ENCODE measurements at places on chromosomes 3 and 15. TPM values are rescaled to one million over a fixed set of nuclear protein-coding genes. Genes with fewer than 3 reads are reported as not detected.

DNA sequence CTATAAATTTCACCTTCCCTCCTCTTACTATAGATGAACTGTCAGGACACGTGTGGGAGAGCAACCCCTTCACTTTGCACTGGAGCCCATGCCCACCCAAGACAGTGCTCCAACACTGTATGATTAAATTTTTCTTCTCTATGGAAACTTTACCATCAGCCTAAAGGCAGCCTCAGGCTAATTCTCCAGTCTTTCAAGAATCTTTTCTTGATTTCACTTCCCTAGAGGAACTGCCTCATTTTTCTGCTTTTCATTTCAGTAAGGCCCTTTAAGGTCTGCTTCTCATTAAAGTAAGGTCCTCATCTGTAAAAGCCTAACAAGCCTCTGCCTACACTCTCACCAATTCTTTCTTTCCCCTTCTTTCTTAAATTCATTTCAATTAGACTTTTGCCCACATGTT is 137.3 kb downstream of the KCNMB2 start:
- no peak for DNase-seq

DNA sequence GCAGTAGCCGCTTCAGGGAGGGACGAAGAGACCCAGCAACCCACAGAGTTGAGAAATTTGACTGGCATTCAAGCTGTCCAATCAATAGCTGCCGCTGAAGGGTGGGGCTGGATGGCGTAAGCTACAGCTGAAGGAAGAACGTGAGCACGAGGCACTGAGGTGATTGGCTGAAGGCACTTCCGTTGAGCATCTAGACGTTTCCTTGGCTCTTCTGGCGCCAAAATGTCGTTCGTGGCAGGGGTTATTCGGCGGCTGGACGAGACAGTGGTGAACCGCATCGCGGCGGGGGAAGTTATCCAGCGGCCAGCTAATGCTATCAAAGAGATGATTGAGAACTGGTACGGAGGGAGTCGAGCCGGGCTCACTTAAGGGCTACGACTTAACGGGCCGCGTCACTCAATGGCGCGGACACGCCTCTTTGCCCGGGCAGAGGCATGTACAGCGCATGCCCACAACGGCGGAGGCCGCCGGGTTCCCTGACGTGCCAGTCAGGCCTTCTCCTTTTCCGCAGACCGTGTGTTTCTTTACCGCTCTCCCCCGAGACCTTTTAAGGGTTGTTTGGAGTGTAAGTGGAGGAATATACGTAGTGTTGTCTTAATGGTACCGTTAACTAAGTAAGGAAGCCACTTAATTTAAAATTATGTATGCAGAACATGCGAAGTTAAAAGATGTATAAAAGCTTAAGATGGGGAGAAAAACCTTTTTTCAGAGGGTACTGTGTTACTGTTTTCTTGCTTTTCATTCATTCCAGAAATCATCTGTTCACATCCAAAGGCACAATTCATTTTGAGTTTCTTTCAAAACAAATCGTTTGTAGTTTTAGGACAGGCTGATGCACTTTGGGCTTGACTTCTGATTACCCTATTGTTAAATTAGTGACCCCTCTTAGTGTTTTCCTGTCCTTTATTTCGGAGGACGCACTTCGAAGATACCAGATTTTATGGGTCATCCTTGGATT is at the start of gene MLH1:
TSS of gene MLH1 (plus strand) at position 193 of the 958 bp plus-strand sequence. CDS start at position 223, 30 bp downstream.
- peak; percentile 99 for DNase-seq

- DNase-seq: no peak
These were observed 155.6 kb upstream of the SLC2A2 start for GRCh38 chr3:171181907-171182690.

GRCh38 chr15:22786868-22787698 is 639 bp downstream of the NIPA1 start:
- DNase-seq: no peak

DNA sequence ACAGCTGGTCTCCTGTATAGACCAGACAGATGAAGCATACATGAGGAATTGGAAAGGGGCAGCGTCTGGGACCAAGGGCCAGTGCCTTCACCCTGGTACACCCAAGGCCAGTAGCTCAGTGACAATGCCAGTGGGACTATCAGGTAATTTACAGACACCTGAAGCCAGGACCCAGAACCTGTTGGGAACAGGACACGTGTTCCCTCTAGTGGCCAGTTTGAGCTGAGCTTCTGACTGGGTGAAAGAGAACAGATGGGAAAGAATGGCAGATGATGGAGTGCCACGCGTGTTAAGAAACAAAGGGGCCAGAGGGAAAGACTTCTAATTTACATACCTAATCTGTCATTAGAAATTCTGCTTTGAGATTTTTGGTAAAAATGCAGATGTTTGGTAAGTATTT is 5.1 kb upstream of the SLC25A38 start:
- peak; percentile 47 for DNase-seq

DNA sequence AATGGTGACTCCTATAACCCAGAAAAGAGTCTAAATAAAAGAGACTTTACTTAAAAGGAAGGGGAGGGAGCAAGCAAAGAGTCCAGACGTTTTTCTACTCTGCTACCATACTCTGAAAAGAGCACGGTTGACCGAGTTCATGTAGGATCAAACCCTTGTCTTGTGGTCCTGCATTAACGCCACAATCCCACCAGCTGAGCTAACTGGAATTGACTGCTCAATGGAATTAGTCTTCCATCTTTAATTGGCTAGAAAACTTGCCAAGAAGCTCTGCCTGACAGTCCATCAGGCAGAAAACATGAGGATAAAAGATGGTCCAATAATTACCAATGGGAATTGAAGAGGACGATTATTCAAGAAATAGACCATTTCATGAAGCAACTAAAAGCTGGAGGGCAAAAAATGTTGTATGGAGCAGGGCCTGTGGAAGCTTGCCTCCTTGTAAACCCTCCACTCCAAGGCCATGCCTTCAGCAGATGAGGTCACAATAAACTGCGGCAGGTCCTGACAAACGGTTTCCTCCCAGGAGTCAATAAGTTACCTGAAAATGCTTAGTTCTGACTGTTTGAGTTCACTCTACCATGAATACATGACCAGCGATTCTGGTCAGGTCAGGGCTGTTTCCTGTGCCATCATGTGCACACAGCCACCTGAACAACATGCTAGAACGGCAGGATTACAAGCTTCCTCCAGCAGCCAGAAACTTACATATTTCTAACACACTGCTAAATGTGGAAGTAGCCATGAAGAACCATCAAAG is 35.6 kb upstream of the ARHGEF3 start:
- DNase-seq: no peak

DNA sequence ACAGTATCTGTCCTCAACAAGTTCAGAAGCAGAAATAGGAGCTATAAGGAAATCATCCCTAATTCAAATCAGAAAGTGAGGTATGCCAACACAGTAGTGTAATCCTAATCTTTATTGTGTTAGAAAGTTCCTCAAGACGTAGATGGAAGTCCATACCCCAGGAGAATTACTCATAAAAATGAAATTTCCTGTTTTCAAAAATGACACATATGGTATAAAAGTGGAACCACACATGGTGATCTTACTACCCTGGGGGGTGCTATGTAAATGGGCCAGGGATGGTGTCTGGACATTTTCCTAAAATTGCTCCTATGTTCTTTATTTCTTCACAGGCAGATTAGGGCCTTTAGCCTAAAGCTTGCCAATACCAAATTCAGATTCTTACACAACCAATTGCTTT is 204.1 kb downstream of the ARRDC4 start:
- no peak for DNase-seq

- no peak for DNase-seq
These were observed 7.2 kb downstream of the TMOD2 start for GRCh38 chr15:51758645-51759044.

Gene NRG4
- not detected for total RNA-seq

Gene CAV3
- total RNA-seq: not detected

All from CD4-positive, alpha-beta T cell (primary cell).